ENCODE measurements at places on chromosomes 13 and 19. TPM values are rescaled to one million over a fixed set of nuclear protein-coding genes. Genes with fewer than 3 reads are reported as not detected.

The TBXA2R gene
- total RNA-seq: 0.75 TPM

GRCh38 chr13:48576448-48577010 lies 43.6 kb upstream of the RCBTB2 start:
- DNase-seq: no peak

The CRX gene
- total RNA-seq: not detected

DNA sequence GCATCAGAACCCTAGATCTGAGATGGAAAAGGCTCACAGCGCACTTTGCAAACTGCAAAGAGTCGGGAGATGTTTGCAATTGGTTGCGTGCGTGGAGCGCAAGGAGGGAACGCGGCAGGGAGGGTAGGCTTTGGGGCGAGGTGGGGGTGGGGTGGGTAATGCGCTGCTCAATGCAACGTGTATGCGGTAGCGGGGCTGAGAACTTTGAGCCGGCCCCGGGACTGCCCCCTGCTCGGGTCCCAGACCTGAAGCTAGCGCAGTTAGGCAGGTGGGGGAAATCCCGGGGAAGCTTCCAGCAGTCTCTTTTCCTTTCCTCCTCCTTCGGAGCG lies 971 bp downstream of the FOSB start:
- no peak for DNase-seq

DNA sequence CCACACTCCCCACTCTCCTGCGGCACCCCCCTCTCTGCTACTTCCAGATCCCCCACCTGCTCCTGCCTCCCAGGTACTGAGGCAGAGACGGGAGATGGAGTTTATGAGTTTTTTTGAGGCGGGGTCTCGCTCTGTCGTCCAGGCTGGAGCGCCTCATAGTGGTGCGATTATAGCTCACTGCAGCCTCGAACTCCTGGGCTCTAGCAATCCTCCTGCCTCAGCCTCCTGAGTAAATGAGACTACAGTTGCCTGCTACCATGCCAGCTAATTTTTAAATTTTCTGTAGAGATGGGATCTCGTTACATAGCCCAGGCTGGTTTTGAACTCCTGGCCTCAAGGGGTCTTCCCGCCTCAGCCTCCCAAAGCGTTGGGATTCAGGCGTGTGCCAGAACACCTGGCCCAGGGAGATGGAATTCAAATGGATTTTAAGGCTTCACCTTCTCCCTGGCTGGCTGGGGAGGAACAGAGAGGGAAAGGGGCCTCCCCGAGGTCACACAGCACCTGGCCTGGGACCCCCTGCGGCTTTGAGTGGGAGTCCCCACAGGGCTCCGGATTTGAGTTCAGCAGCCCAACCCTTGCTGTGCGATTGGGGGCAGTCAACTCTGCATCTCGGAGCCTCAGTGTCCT lies 19.5 kb upstream of the TNFAIP8L1 start:
- DNase-seq: no peak

DNA sequence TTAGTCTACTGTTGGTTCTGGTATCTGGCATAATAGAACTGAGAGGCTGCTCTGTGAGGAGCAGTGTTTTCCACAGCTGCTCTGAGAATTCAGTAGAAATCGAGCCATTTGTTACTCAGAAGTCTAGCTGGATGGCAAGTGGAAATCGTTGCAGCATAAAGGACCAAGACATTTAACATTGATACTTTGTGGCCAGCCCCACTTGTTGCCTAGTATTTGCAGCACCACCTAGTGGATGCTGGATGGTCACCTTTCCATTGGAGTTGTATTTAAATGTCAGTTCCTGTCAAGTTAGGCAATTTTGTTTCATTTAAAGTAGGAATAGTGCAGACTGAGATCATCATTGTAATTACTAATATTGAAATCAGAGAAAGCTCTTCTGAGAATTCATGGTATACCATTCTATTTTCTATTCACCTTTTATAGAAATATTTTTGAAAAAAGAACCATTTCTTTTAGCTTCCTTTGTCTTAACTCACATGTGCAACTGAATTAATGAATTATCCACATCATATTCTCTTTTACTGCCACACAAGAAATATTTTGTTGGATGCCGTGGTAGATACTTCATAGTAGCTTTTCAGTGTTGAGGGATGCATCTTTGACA lies 64.6 kb downstream of the PDS5B start:
- no peak for DNase-seq

- no peak for DNase-seq
These were observed 82.9 kb downstream of the RAB20 start for GRCh38 chr13:110478405-110479214.

DNA sequence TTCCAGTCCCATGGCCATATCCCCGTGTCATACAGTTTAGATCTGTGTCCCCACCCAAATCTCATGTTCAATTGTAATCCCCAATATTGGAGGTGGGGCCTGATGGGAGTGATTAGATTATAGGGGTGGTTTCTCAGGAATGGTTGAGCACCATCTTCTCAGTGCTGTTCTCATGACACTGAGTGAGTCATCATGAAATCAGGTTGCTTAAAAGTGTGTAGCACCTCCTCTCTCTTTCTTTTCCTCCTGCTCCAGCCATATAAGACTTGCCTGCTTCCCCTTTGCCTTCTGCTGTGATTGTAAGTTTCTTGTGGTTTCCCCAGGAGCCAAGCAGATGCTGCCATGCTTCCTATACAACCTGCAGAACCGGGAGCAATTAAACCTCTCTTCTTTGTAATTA lies 197.8 kb downstream of the NALCN start:
- DNase-seq: no peak

The AP1M2 gene
- 140 TPM for total RNA-seq

The TEX29 gene
- not detected for total RNA-seq

DNA sequence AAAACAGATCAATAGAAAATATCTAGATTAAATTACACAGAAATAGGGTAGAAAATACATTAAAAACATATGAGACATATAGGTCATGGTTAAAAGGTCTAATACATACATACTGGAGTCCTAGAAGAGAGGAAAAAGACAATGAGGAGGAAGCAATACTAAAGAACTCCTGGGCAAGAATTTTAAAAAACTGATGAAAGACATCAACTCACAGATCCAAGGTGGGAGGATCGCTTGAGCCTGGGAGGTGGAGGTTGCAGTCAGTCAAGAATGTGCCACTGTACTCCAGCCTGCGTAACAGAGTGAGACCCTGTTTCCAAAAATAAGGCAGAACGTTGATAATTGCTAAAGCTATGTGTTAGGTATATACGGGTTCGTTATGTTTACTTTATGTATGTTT lies 5.4 kb upstream of the KASH5 start:
- no peak for DNase-seq

DNA sequence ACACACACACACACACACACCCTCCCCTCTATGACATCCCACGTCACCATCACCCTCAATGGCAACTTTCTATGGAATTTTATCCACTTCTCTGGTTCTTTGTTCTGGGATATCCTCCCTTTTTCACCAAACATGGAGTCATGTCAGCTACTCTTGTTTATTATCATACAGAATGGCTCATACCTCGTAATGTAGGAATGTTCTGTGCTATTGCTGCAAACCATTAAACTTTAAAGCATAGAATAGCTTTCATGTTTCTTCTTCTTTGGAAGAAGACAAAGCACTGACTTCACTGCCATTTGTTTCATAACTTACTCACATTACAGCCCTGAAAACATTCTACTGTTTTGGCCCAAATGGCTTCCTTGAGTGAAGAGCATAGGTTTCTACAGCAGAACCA lies 163.4 kb downstream of the FOXO1 start:
- no peak for DNase-seq

GRCh38 chr19:48716562-48717291 lies 2.8 kb downstream of the MAMSTR start:
- no peak for DNase-seq

The DNAAF3 gene
- 5.7 TPM for total RNA-seq

All from H1 (cell line).